ENCODE measurements at places on chromosomes 4 and X.
A peak's percentile ranks its signal among the peaks of the same experiment; 100 is the strongest.

DNA sequence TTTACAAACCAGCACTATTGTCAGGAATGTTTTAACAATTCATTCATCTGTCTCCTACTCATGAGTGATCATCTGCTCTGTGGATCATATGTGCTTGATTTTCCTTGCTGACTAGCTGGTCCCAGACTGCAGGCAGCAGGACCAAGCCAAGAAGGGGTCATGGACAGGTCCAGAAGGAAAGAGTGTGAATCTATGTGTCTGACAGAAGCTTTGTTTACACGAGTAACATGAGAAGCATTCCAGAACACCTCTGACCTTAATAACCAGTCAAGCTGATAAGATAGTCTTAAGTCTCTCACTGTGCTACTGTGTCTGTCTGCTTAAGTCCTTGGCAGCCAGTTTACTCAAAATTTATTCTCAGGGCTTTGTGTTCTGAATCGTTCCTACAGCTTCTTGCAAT, 39.0 kb downstream of the GUCY1A1 start:
- DNase-seq, result peak; percentile 35

- DNase-seq, result no peak
Measured at GRCh38 chr4:59518005-59518823, 1681.9 kb upstream of the ADGRL3 start.

DNA sequence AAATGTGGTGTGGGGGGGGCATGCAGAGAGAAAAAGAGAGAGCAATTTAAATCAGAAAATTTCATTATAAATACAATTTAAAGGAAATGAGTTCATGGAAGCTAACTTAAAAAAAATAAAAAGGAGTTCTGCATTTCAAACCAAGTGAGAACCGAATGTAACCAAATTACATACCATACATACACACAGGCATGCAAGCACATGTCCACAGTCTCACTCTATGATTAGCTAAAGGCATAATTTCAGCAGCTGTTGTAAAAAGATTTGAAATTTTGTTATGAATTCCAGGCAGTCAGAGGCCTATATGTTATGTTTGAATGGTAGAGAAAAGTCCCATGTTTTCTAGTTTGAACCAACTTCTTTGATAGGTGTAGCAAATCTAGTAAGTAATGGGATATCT, 611.6 kb upstream of the ADGRL3 start:
- no peak for DNase-seq

GRCh38 chr4:186936496-186937375, 213.1 kb upstream of the FAT1 start:
- no peak for DNase-seq

- DNase-seq, result no peak
Measured at GRCh38 chrX:119809185-119809666, 17.8 kb upstream of the RPL39 start.

DNA sequence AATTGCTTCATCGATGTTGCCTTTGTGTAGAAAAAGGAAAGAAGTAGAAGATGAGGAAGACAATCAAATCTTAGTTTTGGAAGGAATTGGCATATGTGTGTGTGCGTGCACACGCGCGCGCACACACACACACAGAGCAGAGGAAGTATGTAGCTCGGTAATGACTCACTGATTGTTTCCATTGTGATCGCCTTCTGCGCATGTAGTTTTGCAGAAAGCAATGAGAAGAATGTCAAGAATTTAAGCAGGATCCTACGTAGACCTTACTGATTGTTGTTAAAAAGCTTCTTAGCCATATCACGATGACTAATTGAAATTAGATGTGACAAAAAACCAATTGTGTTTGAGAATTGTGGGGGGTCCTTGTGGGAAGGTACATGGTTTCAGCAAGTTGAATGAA, 12.8 kb upstream of the LIMCH1 start:
- no peak for DNase-seq

GRCh38 chr4:145055533-145056257, 42.3 kb downstream of the ANAPC10 start:
- no peak for DNase-seq

- no peak for DNase-seq
Measured at GRCh38 chrX:41002026-41002425, 83.2 kb upstream of the USP9X start.

- DNase-seq, result no peak
Measured at GRCh38 chr4:24519649-24520048, 64.7 kb downstream of the DHX15 start.
